Mesenteric fat pad (tissue), 1 donor: ENCODE measurements at places on chromosomes 6 and 20. TPM values are rescaled to one million over a fixed set of nuclear protein-coding genes. Genes with fewer than 3 reads are reported as not detected.

GRCh38 chr20:35559042-35559693 lies 17.3 kb downstream of the ERGIC3 start:
- DNase-seq = peak; percentile 89

GRCh38 chr6:105995391-105995865 lies 90.7 kb upstream of the PRDM1 start:
- DNase-seq = no peak

PAQR8 gene
- total RNA-seq = 3.9 TPM

ESR1 gene
- 6.3 TPM for total RNA-seq

DNA sequence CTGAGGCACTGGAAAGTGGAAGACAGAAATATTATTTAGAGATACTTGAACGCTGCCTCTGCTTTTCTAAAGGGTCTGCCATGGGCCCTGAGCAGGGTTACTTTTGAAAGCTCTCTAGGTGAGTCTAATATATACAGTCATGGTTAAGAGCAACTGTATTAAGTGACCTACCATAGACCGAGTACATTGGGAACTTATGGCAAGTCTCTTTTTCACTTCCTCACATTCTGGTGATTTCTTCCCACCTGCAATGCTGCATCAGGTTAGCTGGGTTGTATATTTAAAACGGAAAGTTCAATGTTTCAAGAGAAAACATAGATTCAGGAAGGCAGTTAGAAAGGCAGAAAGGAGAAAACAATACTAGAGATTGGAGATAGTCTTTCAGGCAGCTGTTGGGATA lies 154.7 kb downstream of the PHF3 start:
- no peak for DNase-seq

RIPOR2 gene
- 28.2 TPM for total RNA-seq

DNA sequence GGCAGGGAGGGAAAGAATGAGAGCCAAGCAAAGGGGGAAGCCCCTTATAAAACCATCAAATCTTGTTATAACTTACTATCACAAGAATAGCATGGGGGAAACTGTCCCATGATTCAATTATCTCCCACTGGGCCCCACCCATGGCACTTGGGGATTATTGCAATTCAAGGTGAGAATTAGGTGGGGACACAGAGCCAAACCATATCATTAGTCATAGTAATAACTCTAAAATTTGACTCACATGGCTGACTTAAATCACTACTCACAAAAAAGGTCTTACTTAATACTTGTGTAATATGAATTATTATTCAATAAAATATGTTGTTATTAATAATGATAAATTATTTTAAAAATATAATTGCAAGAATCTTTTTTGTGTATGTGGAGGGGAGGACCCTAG lies 178.1 kb upstream of the TCF21 start:
- no peak for DNase-seq

DNA sequence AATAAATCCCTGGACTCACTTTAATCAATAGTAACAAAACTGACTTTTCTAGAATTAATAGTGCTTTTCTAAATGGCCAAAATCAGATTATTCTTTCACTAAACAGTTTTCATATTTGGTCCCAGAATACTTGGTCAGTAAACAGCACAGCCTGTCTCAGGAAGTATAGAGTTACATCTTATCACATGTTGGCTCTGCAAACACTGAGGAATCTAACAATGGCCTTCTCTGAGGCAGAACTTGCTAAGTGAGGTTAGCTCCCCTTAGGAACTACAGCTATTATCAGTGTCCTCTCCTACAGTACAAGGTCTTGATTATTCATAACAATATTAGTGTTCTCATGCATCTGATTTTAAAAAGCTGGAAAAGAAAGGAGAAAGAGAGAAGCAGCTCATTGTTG lies 1622.8 kb downstream of the HACE1 start:
- DNase-seq = no peak

DNA sequence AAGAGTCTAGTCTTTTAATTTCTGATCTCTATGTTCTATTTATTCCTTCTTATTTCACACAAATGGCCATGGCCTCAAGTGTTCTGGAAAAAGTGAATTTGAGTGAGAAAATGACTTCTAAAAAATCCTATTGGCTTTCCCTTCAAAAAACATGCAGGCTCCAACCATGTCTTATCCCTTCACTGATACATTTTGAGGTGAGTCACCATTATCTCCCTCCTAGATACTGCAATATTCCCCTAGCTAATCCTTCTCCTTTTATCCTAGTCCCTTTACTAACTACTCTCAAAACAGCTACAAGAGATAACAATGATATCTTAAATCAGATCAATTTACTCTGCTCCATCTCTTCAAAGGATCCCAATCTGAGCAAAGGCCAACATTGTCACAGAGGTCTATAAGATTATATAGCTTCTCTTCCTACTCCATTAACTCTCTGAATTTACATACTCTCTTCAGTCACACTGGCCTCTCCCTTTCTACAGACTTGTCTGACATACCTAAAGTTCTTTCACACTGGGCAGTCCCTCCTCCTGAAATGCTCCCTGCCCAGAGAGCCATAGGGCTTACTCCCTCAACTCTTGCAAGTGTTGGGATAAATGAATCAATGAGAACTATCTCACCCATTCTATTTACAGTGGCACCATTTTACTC lies 129.2 kb downstream of the TENT5A start:
- no peak for DNase-seq

DNA sequence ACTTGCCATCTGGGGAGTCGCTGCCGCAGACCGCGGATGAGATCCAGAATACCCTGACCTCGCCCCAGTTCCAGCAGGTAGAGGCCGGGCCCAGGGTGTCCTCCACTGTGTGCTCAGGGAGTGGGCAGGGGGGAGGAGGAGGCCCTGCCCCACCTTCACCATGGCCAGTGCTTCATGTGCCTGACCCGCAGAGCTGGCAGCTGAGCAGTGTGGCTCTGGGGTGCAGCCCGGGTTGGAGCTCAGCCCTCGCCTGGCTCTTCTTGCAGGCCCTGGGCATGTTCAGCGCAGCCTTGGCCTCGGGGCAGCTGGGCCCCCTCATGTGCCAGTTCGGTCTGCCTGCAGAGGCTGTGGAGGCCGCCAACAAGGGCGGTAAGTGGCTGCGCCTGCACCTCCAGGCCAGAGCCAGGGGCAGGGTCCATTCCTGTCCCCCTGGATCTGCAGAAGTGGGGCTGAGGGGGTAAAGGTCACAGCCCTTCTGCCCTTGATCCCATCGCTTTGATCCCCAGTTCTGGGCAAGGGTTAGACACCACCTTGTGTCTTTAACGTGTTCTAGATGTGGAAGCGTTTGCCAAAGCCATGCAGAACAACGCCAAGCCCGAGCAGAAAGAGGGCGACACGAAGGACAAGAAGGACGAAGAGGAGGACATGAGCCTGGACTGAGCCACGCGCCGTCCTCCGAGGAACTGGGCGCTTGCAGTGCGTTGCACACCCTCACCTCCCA lies 5.5 kb downstream of the ADRM1 start:
- DNase-seq = no peak

DNA sequence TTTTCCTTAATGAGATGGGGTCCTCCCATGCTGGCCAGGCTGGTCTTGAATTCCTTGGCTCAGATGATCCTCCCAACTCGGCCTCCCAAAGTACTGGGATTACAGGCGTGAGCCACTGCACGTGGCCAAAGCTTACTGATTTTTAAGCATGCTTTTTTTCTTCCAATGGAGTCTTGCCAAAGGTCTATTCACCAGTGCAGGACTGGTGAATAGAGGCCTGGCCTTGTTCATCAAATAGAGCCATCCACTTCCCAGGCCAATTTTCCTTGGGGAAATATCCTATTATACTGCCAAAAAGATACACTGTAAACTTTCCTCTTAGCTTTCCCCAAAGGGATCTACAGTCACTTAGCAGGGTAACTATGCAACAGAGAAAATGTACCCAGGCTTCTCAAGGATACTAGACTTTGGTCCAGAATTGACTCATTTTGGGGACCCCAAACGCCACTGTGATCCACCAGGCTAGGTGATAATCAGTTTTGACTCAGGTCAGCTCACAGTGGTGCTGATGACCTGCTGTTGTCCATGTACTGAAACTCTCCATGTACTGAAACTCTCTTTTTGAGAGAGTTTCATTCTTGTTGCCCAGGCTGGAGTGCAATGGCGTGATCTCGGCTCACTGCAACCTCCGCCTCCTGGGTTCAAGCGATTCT lies 91.8 kb downstream of the REPS1 start:
- no peak for DNase-seq

DEFB115 gene
- not detected for total RNA-seq

GRCh38 chr20:22890594-22891300 lies 144.4 kb upstream of the SSTR4 start:
- DNase-seq = no peak

DNAAF9 gene
- total RNA-seq = 26.1 TPM

DNA sequence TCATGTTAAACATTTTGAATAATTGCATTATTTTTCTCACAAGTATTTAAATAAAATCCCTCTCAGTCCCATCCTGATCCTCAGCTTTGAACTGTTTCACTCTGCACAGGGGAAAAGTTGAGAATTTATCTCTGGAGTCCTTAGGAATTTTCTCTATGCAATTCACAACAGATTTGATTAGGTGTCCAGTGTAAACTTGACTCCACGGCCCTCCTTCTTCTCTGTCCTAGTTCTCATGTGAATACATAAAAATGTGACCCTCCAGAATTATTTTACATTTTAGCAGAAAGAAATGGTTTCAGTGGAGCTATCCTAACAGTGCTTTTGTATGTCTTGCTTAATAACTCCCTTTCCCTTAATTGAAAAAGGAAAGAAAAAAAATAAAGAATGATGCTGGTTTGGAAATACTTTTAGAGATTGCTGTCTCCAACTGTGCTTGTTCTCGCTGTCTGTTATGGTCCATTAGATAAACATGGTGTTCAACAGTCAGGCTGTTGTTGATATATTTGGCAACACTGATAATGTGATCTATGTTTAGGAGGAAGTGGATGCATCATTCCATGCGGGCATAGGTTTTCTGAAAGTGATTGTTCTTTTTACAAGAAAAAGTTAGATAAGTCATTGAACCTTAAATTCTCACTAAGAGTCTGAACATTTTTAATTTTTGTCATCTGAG lies 599.4 kb upstream of the CITED2 start:
- DNase-seq = no peak

GRCh38 chr6:74715355-74716085 lies 490.3 kb downstream of the COL12A1 start:
- no peak for DNase-seq

SUPT3H gene
- total RNA-seq = 5.0 TPM

TNFRSF6B gene
- 4.7 TPM for total RNA-seq

NKX2-4 gene
- total RNA-seq = not detected

DNA sequence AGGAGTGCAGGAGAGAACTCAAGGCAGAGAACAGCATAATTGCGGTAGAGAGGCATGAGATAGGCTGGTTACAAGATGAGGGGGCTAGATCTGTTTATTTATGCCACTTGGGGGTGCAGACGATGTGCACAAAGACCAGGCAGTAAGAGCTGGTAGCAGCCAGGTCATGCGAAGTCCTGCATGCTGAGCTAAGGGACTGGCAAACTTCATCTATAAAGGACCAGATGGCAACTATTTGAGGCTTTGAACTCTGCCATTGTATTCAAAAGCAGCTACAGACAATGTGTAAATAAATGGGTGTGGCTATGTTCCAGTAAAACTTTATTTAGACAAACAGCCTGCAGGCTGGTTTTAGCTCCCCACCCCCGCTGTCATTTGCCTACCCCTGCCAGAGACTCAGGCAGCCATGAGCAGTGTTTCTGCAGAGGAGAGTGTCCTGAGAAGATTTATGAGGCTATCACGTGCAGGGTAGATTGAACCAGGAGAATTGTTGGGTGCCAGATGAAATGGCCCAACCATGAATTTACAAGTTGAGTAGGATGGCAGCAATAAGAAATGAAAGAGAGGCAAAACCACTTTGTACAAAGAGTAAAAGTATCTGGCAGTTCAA lies 253.4 kb upstream of the MOCS1 start:
- no peak for DNase-seq

TGM3 gene
- total RNA-seq = not detected

DNA sequence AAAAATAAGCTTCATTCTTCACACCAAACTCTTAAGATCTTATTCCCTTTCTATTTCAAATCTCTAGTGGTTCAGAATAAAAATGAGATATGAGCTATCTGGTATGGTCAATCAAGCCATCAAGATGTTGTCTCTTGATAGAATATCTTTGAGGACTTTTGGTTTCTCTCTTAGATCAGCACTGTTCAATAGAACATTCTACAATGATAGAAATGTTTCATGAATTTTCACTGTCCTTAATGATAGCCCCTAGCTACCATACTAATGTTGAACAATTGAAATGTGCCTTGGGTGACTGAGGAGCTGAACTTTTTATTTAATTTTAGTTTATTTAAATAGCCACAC lies 24.1 kb upstream of the HINT3 start:
- DNase-seq = no peak
